ENCODE measurements at places on chromosomes 3 and 15.

DNA sequence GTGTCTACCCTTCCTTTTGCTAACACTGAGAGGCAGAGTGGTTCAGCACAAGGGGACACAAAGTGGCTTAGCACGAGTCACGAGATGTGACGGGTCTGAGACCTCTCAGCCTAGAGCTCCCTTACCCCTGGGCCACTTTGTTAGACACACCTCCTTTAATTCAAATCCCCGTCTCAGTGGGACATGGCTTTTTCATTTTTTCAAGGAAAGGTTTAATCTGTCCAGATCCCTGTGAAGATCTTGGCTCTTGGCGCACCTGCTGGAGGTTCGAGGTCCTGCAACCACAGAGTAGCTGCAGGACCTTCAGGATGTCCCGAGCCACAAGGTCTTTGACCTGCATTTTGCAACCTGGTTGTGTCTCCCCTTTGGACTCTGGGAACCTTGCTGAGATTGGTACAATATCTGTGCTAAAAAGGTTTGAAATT lies 52.0 kb downstream of the LPP start:
- DNase-seq: no peak

- DNase-seq: no peak
Measured at GRCh38 chr3:103786296-103786695, 1351.5 kb downstream of the ZPLD1 start.

- no peak for DNase-seq
Measured at GRCh38 chr3:56980798-56981390, 79.6 kb upstream of the SPATA12 start.

GRCh38 chr15:85745023-85745422 lies 49.7 kb downstream of the KLHL25 start:
- no peak for DNase-seq

DNA sequence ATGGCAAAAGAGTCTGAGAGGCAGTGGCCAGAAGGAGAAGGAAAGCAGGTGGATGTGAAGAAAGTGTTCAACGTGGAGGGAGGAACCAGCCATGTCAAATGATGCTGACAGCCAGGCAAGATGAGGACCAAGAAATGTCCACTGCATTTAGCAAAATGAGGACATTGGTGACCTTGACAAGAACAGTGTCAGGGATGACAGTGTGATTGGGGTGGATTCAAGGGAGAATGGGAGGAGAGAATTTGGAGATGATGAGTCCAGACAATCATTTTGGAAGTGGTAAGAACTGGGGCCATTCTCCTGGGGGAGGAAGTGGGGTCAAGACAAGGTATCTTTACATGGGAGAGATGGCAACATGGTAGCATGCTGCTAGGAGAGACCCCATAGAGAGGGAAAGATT lies 47.4 kb downstream of the CPN2 start:
- DNase-seq: no peak

GRCh38 chr3:195260280-195260905 lies 10.6 kb downstream of the XXYLT1 start:
- DNase-seq: no peak

DNA sequence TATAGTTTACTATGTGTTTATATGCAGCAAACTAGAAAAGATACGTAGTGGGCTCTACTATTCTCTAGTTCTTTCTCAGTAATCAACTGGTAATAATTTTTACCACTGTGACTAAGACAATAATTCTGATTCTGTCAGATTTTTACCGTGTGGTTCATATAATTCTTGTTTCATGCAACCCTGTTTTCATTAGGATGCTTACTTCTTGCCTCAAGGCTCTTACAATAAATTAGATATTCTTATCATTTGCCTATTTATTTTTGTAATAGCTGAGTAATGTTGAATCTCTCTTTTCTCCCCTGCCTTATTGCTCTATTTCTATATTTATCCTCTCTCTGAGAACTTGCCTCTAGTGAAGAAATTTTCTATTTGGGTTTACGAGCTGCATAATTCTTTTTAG lies 524.7 kb downstream of the NAALADL2 start:
- DNase-seq: no peak

DNA sequence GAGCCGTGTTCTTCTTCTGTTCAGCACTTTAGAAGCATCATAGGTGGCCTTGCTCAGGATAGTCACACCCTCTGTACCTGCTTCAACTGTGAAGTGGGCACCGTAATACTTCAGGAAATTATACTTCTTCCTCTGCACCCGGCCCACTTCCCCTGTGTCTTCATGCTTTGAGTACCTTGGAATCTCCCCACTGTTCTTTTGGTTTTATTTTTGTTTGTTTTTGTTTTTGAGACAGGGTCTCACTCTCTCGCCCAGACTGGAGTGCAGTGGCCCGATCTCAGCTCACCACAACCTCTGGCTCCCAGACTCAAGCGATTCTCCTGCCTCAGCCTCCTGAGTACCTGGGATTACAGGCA lies 1.7 kb downstream of the P2RY14 start:
- DNase-seq: no peak
